ENCODE measurements at places on chromosomes 7 and 10. TPM values are rescaled to one million over a fixed set of nuclear protein-coding genes. Genes with fewer than 3 reads are reported as not detected.

NUTM2D gene
- 1.4 TPM for total RNA-seq

AQP1 gene
- 7.9 TPM for total RNA-seq

CTNNA3 gene
- total RNA-seq, result not detected

CCL24 gene
- not detected for total RNA-seq

TAS2R4 gene
- 0.16 TPM for total RNA-seq

SYCE1 gene
- total RNA-seq, result not detected

POLR2J2 gene
- total RNA-seq, result 1.6 TPM

LRRC17 gene
- 242 TPM for total RNA-seq

LIPN gene
- total RNA-seq, result not detected

GHRHR gene
- total RNA-seq, result not detected

TMEM72 gene
- total RNA-seq, result not detected

SAP25 gene
- not detected for total RNA-seq

XRCC2 gene
- total RNA-seq, result 0.81 TPM

FFAR4 gene
- not detected for total RNA-seq

STK31 gene
- not detected for total RNA-seq

MEOX2 gene
- 0.81 TPM for total RNA-seq

FZD1 gene
- total RNA-seq, result 9.4 TPM

TACC2 gene
- 7.9 TPM for total RNA-seq

Measured in cardiac atrium fibroblast (primary cell).